ENCODE measurements at places on chromosomes 3 and 15. TPM values are rescaled to one million over a fixed set of nuclear protein-coding genes. Genes with fewer than 3 reads are reported as not detected.

SAXO2 gene
- 2.2 TPM for total RNA-seq

ANKRD63 gene
- total RNA-seq: 0.46 TPM

PIGX gene
- total RNA-seq: 31.7 TPM

C3orf49 gene
- total RNA-seq: not detected

C3orf33 gene
- 6.2 TPM for total RNA-seq

FETUB gene
- total RNA-seq: 0.12 TPM

PIERCE2 gene
- total RNA-seq: 4.1 TPM

IL17RD gene
- 1.1 TPM for total RNA-seq

ARGFX gene
- total RNA-seq: not detected

FOXB1 gene
- not detected for total RNA-seq

TRANK1 gene
- total RNA-seq: 1.2 TPM

ASB14 gene
- total RNA-seq: not detected

GOLGA8S gene
- 0.08 TPM for total RNA-seq

LSG1 gene
- 29.0 TPM for total RNA-seq

CCR2 gene
- total RNA-seq: not detected

CADPS gene
- total RNA-seq: not detected

CCR9 gene
- 0.03 TPM for total RNA-seq

MESP2 gene
- 0.24 TPM for total RNA-seq

LDHAL6B gene
- not detected for total RNA-seq

LHFPL4 gene
- total RNA-seq: 0.05 TPM

RAD51 gene
- 20.1 TPM for total RNA-seq

GOLGA6L10 gene
- total RNA-seq: 0.59 TPM

TERC gene
- total RNA-seq: not detected

CYFIP1 gene
- total RNA-seq: 86.0 TPM

MASP1 gene
- 0.06 TPM for total RNA-seq

PPARG gene
- total RNA-seq: 43.6 TPM

ZNF385D gene
- not detected for total RNA-seq

SEMA7A gene
- total RNA-seq: 1.3 TPM

TRIM71 gene
- total RNA-seq: not detected

ADIPOQ gene
- total RNA-seq: not detected

ANKUB1 gene
- not detected for total RNA-seq

IL5RA gene
- not detected for total RNA-seq

PIGZ gene
- 1.3 TPM for total RNA-seq

GCNT3 gene
- total RNA-seq: 123 TPM

DHX30 gene
- 44.2 TPM for total RNA-seq

CCNB2 gene
- 93.6 TPM for total RNA-seq

SAMD7 gene
- not detected for total RNA-seq

CHDH gene
- 3.1 TPM for total RNA-seq

ABCC5 gene
- total RNA-seq: 17.2 TPM

NR2E3 gene
- 0.31 TPM for total RNA-seq

SPRED1 gene
- total RNA-seq: 9.6 TPM

RHOV gene
- total RNA-seq: 4.8 TPM

GRK7 gene
- not detected for total RNA-seq

CCDC174 gene
- 13.8 TPM for total RNA-seq

SPINT1 gene
- 0.82 TPM for total RNA-seq

EOMES gene
- 0.63 TPM for total RNA-seq

KCNAB1 gene
- total RNA-seq: not detected

LOXL1 gene
- total RNA-seq: 1.2 TPM

GREM1 gene
- 4.9 TPM for total RNA-seq

VPS33B gene
- total RNA-seq: 16.5 TPM

NKTR gene
- total RNA-seq: 11.8 TPM

TMEM108 gene
- total RNA-seq: not detected
